ENCODE measurements at places on chromosomes 2 and 18.

DNA sequence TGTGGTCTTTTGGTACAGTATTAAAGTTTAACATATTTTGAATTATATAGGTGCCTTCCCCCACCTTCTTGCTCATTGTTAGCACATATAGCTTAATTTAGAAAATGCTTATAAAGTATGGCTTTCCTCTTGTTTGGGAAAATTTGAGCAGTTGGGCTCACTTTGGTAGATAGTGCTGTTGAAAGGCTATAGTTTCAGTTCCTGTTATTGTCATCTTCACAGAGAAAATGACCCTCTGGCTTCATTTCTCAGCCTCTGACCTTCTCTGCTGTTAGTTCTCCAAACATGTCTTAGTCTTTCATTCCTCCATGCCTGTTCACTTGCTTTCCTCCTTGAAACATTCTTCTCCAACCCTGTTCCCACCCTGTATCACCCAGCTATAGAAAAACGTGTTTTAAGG, 200.6 kb downstream of the WDR7 start:
- no peak for DNase-seq

DNA sequence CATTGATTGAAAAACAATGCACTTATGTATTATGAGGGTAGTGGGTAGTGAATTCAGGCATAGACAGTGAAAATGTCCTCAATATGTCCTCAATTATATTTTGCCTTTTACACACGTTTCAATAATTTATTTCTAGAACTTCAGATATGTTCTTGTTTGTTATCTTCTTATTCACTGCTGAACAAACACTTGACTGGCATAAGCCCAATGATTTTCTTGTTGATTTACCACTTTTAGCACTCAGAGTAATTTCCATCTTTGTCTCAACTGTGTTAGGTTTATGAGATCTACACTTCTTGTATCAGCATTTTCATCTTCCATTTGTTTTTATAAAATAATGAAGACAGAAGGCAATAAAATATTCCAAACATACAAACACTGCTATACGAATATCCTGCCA, 61.8 kb upstream of the DCC start:
- DNase-seq: no peak

DNA sequence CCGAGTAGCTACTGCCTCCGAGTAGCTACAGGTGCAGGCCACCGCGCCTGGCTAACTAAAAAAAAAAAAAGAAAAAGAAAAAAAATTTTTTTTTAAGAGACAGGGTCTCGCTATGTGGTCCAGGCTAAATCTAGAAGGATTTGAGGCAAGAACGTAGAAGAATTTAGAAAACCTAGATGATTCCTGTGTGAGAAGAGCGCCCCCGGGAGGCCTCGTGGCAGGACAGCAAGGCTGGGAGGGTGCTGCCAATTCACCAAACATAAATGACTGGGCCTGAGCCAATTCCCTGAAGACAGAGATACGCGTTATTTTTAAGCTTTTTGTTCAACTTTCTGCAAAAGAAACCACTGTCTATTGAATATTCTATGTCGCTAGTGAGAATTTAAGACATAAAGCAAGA, 90.1 kb upstream of the TGFA start:
- no peak for DNase-seq

- DNase-seq: no peak
Measured at GRCh38 chr2:160695402-160696086, 201.9 kb upstream of the RBMS1 start.

DNA sequence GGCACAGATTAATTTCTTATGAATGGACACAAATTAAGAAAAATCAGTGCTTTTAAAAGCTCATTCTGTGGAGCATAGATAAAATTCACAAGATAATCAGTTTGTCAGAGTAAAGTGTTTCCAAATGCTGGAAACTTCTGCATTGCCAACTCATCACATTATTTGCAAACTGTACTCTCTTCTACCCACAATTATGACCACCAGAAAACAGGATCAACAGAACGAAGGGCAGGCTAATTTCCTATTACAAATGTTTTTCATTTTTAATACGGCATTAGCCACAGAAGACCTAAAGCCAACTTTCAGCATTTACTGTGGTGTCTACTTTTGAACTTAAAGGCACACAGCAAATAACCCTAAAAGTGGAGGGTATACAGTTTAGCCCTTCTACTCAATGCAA, 6.0 kb downstream of the IRS1 start:
- DNase-seq: no peak

DNA sequence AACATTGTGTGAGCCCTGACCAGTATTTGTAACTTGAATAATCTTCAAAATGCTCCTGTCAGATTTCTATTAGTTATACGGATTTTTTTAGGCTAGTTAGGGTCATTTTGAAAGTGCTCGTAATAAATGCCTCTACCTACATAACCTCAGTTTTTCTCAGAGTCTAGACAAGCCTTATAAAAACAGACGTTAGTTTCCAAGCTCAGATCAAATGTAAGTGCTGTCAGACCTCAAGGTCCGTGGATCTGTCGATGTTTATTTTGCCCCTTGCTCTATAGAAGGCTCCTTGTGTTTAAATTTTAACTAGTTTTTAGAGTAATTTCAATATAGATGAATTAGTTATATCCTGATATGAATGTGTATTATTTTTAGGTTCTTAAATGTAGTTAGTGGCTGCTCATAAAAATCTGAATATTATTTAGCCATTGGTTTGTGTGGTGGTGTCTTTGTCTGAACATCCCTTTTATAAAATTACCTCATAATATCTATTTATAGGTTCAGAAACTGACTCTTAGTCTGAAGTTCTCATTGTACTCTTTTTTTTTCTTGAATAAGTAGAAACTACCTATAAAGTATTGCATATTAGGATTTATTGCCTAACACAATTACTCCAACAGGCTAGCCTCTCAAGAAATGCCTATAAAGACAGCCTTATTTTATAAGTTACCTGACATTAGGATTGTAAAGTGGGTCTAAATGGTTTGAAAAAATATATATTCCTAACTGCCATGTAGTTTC, 71.1 kb downstream of the MTA3 start:
- DNase-seq: no peak

- no peak for DNase-seq
Measured at GRCh38 chr2:96679848-96680247, 37.3 kb downstream of the FER1L5 start.

- DNase-seq: no peak
Measured at GRCh38 chr2:18993756-18994338, 364.6 kb downstream of the OSR1 start.

DNA sequence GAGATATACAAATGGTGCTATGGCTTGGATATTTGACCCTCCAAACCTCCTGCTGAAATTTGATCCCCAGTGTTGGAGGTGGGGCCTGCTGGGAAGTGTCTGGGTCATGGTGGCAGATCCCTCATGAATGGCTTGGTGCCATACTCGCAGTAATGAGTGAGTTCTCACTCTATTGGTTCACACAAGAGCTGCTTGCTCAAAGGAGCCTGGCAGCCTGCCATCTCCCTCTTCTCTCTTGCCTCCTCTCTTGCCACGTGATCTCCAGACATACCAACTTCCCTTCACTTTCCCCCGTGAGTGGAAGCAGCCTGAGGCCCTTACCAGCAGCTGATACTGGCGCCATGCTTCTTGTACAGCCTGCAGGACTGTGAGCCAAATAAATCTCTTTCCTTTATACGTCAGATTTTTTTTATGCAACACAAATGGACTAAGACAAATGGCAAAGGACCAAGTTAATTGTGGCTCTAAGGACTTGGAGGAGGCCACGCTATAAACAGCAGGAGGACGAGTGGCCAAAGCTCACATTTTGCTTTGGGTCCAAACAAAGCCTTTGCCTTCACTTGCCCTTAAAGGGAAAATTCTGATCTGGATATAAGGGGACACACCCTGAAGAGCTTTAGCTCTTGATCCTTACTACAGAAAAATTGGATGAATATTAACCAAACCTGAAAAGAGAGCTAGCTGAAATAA, 214.7 kb downstream of the SS18 start:
- no peak for DNase-seq

- DNase-seq: peak; percentile 23
Measured at GRCh38 chr18:22822024-22822423, 111.1 kb upstream of the RBBP8 start.

DNA sequence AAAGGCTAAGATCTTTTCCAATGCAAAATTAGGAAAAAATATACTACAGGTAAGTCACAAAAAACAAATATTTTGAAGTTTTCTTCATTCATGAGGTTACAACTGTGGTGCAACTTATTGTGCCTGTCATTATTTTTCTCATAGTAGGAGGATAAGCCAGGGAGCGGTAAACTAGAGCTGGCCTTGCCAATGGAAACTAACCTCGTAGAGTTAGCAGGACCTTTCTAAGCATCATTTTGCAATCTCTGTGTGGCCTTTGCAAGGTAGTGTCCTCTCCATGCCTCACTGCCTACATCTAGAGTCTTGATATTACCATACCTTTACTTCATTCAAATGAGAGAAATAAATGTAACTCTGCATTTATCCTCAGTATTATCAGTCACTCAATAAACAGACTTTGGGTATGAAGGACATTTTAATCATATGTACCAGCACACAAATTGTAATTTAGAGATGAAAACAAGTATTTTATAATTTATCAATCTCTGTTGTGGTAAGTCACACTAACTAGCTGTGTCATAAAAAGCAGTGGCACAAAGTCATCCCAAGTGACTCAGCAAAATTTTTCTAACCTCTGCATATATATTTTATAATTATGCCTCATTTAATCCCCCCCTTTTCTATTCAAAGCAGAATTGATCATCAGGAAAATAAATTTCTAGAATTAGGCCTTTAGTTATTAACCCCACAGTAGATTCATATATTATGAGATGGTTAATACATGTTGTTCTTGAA, 47.0 kb downstream of the LANCL1 start:
- DNase-seq: no peak

GRCh38 chr2:56382466-56382865, 198.7 kb downstream of the CCDC85A start:
- DNase-seq: no peak

- DNase-seq: no peak
Measured at GRCh38 chr2:190879474-190880377, 895 bp upstream of the GLS start.

- DNase-seq: peak; percentile 20
Measured at GRCh38 chr2:169891593-169892298, 64.5 kb downstream of the UBR3 start.

All from AG08396 (cell line).